AG09309 (cell line): ENCODE measurements at places on chromosomes 4 and X.

GRCh38 chr4:128220286-128221235, 67.1 kb downstream of the PGRMC2 start:
- DNase-seq: peak; percentile 37

- DNase-seq: no peak
These were observed 68.1 kb downstream of the HPF1 start for GRCh38 chr4:169689681-169690080.

- DNase-seq: no peak
These were observed 37.8 kb downstream of the ANKRD17 start for GRCh38 chr4:73220815-73221214.

DNA sequence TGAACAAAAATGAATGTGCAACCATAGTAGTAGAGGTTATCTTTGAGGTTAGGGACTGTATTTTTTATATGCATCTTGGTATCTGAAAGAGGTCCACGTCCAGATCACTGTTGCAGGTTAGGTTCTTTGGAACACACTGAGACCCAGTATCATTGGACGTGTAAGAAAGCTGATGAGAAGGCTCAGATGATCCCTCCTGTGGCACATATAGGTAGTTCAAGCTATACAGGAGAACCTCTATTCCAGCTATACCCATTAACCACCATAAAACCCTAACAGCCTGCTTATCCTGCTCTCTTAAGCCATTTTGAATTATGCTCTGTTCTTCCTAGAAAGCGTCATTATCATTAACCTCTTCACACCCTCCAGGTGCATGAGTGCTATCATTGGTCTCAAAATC, 930.7 kb upstream of the HS3ST1 start:
- no peak for DNase-seq

GRCh38 chr4:107721436-107722100, 1.5 kb upstream of the PAPSS1 start:
- DNase-seq: no peak

DNA sequence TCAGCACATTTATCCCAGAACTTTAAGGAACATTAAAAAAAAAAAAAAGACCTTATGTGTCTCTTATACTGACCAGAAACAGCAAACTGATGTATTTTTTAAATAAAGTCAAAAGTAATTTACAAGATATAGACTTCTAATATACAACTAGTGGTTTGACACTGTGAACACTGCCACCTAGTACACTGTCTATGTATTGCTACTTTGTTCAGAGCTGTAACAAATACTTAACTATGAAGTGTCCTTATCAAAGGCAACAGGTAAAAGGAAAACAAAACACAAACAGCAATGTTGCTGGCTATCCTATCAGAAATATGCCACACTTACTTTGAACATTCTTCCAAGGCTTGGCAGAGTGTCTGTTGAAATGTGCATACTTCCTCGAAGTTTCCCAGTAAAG, 60.4 kb downstream of the CD40LG start:
- DNase-seq: no peak

GRCh38 chrX:48890296-48890925, 7.2 kb downstream of the TIMM17B start:
- DNase-seq: no peak

DNA sequence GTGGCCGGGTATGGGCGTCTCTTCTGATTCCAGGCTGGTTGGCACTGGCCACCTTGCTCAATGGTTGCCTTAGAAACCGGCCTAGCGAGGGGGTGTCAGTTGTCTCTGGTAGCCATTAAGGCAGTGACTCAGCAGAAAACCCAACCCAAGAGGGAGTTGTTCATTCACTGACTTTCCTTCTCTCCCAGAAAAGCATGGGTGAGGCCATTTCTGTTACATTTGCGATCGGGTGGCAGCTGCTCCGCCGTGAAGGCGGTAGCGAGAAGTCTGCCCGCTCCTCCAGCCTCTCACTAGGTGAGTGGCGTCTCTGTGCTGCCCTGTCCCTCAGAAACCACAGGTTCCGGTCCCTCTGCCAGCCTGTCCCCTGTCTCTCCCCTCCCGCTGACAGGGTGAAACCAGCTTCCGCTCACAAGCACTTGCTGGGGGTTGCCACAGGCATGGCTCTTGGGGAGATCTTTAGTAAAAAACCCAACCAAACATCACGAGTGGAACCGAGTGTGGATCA, 17.4 kb downstream of the IRAK1 start:
- DNase-seq: peak; percentile 57

DNA sequence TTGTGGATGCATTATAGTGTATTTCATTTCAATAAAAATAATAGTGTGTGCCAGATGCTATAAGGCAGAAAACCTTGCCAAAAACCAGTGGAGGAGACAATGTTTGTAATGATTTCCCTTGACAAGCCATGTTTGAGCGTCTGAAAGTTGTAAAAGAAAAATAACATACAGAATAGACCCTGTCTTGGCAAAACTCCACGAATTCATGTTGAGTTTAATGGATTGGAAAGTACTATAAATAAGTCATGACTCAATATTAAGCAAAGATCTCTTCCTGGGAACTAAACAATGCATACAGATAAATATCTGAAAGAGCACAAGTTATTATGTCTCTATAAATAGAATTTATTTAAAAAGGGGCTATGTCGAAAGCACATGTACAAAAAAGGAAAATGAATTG, 543.5 kb downstream of the GABRG1 start:
- no peak for DNase-seq

- peak; percentile 45 for DNase-seq
These were observed 33.9 kb upstream of the AFAP1 start for GRCh38 chr4:7973545-7973981.

GRCh38 chr4:103429283-103429682, 231.1 kb upstream of the CENPE start:
- no peak for DNase-seq

DNA sequence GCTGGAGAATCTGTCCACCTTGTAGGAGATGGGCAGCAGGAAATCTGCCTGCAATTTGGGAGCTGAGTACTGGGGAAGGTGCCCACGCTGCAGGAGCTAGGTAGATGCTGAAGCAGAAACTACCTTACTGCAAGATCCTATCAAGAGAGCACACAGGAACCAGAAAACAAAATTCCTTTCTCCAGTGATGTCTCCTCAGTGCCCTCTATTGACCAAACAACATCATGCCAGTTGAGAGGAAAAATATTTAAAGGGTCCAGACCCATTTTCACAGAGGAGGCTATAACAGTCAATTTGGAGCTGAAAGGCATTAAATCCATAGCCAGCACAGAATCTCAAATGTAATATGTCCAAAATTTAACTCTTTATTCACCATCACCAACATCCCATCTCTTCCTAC, 406.8 kb downstream of the SLITRK2 start:
- no peak for DNase-seq
